ENCODE measurements at places on chromosomes 7 and 10. TPM values are rescaled to one million over a fixed set of nuclear protein-coding genes. Genes with fewer than 3 reads are reported as not detected.

DNA sequence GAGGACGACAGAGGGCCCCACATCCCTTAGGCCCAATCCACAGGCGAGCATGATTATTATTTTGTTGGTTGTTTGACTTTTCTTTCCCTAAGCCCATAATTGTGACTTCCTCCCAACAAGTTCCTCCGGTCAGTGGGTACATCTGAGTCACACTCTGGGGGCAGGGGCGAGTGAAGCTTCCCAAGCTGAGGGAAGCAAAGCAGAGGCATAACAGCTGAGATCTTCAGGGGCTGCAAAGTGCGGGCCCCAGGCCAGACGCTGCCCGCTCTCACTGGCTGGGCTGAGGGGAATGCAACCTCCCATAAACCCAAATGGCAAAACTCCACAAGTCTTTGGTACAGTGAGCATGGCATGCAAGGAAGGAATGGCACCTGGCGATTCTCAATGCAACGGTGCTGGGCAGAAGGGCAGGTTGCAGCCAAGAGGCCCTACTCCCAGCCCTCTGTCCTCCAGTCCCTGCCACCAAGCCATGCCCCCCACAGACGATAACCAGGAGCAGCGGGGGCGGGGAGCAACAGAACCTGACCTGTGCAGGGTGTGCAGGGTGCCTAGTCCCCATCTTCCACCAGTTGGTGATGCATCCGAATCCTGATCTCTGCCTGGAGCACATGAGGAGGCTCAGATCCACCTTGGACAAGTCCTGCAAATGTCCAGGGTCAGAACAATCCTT is 25.3 kb downstream of the TNS3 start:
- DNase-seq: no peak
- peaks cover 31% of the 10 kb centered on the region for H3K36me3 ChIP-seq
- H3K4me1 ChIP-seq: peaks cover 70% of the 10 kb centered on the region
- no peaks in the 10 kb centered on the region for H3K27me3 ChIP-seq

DNA sequence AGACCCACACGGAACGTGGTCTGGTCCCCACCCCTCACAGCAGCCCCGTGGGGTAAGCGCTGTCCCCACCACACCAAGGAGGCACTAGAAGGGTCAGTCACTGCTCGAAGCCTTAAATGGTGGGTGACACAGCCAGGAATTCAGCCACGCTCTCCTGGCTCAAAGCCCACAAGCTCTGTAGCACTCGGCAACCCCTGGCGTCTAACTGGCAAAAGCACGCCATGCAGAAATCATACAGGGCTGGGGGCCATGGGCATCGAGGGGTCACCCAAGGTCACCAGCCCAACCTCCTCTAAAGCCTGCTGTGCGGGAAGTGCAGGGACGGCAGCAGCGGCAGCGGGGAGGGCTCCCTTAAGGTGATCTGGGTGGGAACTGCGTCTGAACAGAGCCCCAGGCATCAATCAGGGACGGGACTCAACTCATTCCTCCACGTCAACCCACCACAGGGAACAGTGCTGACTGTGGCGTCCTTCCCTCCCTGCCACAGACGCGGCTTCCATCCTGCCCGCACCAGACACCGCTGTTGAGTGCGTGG is 7.8 kb downstream of the GPER1 start:
- peaks cover 35% of the 10 kb centered on the region for H3K4me1 ChIP-seq
- no peak for DNase-seq
- H3K27ac ChIP-seq: peak overlapping the region; percentile 72

GRCh38 chr7:107898997-107899594 is 8.1 kb downstream of the DLD start:
- H3K4me1 ChIP-seq: peaks cover 15% of the 10 kb centered on the region
- no peak overlapping the region for H3K4me3 ChIP-seq
- no peaks in the 10 kb centered on the region for H3K27me3 ChIP-seq
- no peak overlapping the region for H3K27ac ChIP-seq

DNA sequence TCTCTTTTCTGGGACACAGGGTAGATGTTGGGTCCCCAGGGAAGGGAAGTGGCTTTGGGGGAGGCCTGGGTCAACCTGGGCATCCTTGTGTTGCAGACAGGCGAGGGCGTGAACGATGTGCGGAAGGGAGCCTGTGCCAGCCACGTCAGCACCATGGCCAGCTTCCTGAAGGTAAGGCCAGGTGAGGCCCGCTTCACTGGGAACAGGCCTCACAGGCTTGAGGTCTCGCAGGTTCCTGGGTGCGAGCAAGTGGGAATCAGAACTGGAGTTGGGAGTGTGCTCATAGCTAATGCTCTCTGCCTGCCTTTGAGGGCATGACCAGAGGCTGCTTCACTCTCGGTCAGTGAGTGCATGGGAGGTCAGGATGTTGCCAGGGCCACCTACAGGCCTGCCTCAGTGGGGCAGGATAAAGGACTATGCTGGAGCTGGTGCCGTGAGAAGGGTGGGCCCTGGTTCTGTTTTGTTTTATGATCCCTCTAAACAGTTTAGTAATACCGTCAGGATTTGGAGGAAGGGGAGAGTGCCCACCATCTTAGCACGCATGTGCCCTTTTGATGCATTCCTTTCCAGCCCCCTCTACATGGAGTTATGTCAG is 8.4 kb downstream of the DBNL start:
- no peaks in the 10 kb centered on the region for H3K27me3 ChIP-seq
- no peak overlapping the region for H3K27ac ChIP-seq
- no peaks in the 10 kb centered on the region for H3K4me1 ChIP-seq
- no peak for DNase-seq

DNA sequence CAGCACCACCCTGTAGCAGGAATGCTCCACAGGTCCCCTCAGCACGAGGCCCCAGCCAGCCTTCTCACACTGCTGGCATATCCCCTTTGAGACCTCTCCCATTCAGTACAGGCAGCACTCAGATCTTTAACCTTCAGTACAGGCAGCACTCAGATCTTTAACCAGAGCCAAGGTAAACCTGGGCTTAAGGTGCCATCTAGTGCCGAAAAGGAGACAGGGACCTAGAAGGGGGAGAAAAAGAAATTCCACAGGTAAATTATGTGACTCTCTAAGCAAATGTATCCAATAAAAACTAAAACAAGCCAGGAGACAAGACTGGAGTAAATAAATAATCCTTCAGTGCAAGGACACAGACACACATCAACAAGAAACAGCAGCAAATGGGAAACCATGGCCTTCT is 358.6 kb downstream of the PTPRN2 start:
- DNase-seq: no peak
- H3K27me3 ChIP-seq: no peaks in the 10 kb centered on the region
- H3K27ac ChIP-seq: no peak overlapping the region
- no peaks in the 10 kb centered on the region for H3K36me3 ChIP-seq
- no peaks in the 10 kb centered on the region for H3K4me1 ChIP-seq

DNA sequence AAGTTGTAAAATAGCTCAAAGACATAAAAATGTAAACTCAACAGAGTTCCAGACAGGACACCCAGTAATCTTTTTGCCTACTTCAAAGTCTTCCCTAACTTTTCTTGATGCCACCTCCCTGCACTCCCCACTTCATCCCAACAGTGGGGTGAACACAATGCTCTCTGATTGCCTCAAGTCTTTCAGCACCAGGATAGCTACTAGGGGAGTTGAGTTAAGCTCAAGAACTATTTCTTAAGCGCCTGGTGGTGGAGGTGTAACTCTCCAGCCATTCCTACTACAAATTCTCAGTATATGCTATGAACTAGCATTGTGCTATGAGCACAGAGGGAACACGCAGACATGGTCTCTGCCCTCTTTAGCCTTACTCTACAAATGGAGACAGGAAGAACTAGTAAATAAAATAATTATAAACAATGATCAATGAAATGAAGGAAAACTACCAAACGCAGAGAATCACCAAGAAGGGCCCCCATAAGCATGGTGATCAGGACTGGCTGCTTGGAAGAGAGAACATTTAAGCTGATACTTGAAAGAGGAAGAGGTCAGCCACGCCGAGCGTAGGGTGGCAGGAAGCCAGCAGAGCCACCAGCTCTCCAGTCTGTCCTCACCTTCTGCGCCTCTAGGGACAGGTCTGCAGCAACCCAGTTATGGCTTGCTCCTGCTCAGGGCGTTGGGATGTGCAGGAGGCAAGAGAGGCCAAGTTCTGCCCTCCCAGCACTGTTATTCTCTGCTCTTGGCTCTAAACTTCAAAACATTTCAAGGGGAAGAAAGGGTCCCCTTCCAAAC is 16.7 kb upstream of the FRA10AC1 start:
- H3K27me3 ChIP-seq: peaks cover 9% of the 10 kb centered on the region
- H3K4me1 ChIP-seq: no peaks in the 10 kb centered on the region
- H3K36me3 ChIP-seq: no peaks in the 10 kb centered on the region
- no peak overlapping the region for H3K4me3 ChIP-seq
- no peak overlapping the region for H3K27ac ChIP-seq

DNA sequence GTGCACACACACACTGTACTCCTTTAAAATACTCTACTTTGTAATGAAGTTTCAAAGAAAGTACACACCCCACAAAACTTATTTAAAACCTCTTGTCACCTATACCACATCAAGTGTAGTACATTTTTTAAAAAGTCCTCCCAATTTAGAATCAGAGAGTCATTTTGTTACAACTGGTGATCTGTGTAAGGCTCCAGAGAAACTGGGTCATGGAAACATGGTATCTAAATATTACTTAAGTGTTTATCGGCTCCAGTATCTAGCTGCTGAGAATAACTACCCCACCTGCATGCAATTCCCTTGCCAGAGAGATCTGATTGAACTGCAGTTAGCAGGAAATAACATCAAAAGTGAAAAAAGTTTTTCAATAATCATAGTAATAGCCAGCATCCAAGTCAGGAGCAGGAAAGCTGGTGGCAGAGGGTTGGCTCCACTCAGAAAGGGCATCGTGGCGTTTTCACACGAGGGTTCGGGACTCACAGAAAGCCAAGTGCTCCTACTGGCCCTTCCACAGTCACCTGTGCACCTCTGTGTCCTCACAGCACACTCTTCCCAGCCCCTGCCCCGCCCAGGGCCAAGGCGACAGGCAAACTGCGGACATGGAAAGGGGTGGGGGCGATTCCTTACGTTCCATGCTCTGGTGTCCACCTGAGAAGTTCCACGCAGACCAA is 6.5 kb downstream of the RGS10 start:
- DNase-seq: no peak
- peaks cover 30% of the 10 kb centered on the region for H3K4me1 ChIP-seq
- peaks cover 20% of the 10 kb centered on the region for H3K27me3 ChIP-seq
- H3K36me3 ChIP-seq: no peaks in the 10 kb centered on the region

GRCh38 chr7:78412216-78412858 is 613.8 kb downstream of the PHTF2 start:
- no peaks in the 10 kb centered on the region for H3K4me1 ChIP-seq
- no peak overlapping the region for H3K27ac ChIP-seq
- DNase-seq: no peak
- H3K36me3 ChIP-seq: peaks cover 4% of the 10 kb centered on the region
- H3K27me3 ChIP-seq: peaks cover 4% of the 10 kb centered on the region
- no peak overlapping the region for H3K4me3 ChIP-seq

DNA sequence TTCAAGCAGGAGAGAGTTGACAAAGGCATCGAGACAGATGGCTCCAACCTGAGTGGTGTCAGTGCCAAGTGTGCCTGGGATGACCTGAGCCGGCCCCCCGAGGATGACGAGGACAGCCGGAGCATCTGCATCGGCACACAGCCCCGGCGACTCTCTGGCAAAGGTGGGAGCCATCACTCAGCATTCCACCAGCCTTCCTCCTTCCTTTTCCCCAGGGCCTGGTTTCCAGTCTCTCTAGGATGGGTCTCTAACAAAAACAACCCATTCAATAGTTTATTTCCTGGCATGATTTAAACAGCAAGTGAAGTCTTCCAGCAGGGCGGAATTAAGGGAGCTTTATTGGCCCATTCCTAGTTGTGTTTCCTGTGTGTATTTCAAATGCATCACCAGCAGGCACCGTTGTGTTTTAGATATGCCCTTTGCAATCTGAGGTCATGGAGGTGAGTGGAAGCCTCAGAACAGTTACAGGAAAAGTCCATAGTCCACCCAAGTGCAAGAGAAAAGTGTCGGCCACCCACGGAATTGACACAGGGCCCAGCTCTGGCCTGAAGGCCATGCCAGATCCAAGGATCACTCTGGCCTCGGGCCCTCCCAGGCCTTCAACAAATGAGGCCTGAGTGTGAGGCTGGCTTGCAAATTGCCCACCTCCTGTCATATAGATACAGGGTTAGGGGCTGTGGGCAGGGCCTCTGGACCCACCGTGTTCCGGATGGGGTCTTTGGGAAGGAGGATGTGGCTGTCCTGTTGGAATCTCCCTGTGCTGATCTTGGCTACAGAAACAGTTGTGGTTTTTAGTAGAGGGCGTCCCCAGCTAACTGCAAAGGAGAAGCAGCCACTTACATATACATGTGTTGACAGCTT is 46.9 kb upstream of the TRIM8 start:
- no peaks in the 10 kb centered on the region for H3K27me3 ChIP-seq
- DNase-seq: no peak
- peaks cover 6% of the 10 kb centered on the region for H3K4me1 ChIP-seq
- peaks cover 11% of the 10 kb centered on the region for H3K36me3 ChIP-seq
- H3K27ac ChIP-seq: no peak overlapping the region

GRCh38 chr10:24483701-24484100 is 240.0 kb downstream of the ARHGAP21 start:
- peak overlapping the region; percentile 92 for H3K27ac ChIP-seq
- H3K36me3 ChIP-seq: peaks cover 50% of the 10 kb centered on the region
- no peak overlapping the region for H3K4me3 ChIP-seq
- DNase-seq: no peak

GRCh38 chr7:69411466-69411865 is 186.8 kb upstream of the AUTS2 start:
- H3K27me3 ChIP-seq: no peaks in the 10 kb centered on the region
- H3K4me1 ChIP-seq: peaks cover 5% of the 10 kb centered on the region
- no peak overlapping the region for H3K27ac ChIP-seq
- DNase-seq: no peak

DNA sequence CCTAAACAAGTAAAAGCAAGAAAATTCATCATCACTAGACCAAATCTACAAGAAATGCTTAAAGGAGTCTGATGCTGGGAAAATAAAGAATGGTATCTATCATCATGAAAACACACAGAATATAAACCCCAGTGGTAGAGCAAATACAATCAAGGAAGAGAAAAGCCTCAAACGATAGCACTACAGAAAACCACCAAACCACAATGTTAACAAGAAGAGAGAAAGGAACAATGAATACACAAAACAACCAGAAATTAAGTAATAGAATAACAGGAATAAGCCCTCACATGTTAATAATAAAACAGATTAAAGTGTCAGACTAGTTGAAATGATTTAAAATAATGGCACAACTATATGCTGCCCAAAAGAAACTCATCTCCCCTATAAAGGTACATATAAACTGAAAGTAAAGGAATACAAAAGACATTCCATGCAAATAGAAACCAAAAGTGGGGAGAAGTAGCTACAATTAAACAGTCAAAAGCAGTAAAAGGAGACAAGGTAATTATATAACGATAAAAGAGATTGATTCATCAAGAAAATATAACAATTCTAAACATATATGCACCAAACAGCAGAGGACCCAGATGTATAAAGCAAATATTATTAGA is 77.3 kb downstream of the JMJD1C start:
- H3K36me3 ChIP-seq: peaks cover 52% of the 10 kb centered on the region
- no peak overlapping the region for H3K4me3 ChIP-seq
- no peaks in the 10 kb centered on the region for H3K4me1 ChIP-seq
- no peaks in the 10 kb centered on the region for H3K27me3 ChIP-seq
- no peak for DNase-seq

Gene TFR2
- total RNA-seq: 0.38 TPM

Gene ATE1
- 33.0 TPM for total RNA-seq

Gene FAM25C
- total RNA-seq: not detected

Gene EPO
- total RNA-seq: 0.27 TPM

Gene CCDC3
- 5.4 TPM for total RNA-seq

Gene PSMC2
- total RNA-seq: 87.0 TPM

Gene FGF8
- not detected for total RNA-seq
